ENCODE measurements at places on chromosomes 2 and 18.

DNA sequence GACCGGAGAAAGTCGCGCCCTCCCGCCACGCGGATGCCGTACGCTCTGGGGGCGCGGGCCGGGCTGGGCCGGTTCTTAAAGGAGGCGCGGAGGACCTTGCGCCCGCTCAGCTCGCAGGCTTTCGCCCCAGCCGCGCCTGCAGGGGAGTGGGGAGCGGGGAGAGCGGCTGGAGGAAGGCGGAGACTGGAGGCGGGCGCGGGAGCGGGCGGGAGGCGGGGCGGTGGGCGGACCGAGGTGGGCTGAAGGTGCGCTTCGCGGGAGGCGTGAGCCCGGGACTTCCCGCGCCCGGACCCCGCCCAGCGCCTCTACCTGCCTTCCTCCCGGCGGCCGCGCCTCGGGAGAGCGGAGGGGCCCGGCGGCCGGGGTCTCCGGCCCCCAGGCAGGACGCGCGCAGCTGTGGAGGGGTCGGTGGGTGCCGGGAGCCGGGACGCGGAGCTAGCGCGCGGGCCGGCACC lies at the start of gene ADRA2B:
Gene ADRA2B (minus strand): TSS at position 148 of the 455 bp plus-strand sequence. CDS start 422 bp downstream, outside the sequence.
- peak; percentile 14 for DNase-seq

- DNase-seq: no peak
Measured at GRCh38 chr2:196598412-196598811, 41.1 kb upstream of the CCDC150 start.

DNA sequence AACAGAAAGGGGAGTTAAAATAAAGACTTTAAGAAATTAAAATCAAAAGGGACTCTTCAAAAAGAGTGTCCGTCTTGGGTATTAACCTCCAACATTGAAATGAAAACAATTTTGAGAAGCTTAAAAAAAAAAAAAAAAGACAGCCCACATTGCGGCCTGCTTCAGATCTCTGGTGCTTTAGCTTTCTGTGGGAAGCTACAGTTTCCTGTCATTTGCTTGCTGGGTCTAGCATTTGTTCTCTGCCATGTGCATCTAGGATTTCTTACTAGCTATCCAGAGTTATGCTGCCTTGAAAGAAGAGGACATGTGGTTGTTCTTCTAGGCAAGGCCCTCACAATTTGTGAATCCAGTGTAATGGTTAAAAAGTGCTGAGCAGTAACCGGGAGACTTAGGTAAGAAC lies 375.3 kb downstream of the SLC4A3 start:
- no peak for DNase-seq

DNA sequence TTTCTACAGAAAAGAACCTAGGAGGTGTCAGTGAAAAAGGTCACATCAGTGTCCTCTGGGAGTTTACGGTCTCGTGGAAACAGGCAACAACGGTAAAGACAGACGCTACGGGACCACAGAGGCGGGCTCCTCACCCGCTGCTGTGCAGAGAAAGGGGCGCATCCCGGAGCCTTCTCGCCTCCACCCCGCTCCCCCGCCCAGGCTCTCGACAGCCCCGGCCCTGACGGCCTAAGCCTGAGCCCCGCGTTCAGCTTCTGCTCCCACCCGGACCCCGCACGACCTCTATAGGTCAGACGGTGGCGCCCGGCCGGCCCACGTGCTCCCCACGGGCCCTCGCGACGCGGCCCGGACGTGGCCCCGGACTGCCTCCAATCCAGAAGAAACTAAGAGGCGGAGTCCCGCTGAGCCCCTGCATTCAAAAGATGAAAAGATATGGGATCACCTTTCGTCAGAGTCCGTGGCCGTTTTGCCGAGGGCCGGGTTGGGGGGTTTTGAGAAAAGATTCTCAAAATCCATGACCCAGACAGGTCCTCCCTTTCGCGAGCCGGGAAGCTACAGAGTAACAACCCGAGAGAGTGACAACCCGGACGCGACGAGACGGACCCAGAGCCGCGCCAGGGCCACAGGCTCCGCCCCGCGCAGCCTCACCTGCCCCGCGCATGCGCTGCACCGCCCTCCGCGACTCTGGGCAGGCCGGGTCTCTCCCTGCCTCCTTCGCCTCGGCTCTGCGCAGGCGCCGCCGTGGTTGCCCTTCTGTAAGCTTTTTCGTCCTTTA lies at the start of gene ZC3H8:
Gene ZC3H8 (minus strand): TSS at position 577 of the 775 bp plus-strand sequence. CDS start 61 bp downstream, at position 516.
- DNase-seq: peak; percentile 96

GRCh38 chr18:58247363-58247834 lies 203.4 kb downstream of the NEDD4L start:
- no peak for DNase-seq

DNA sequence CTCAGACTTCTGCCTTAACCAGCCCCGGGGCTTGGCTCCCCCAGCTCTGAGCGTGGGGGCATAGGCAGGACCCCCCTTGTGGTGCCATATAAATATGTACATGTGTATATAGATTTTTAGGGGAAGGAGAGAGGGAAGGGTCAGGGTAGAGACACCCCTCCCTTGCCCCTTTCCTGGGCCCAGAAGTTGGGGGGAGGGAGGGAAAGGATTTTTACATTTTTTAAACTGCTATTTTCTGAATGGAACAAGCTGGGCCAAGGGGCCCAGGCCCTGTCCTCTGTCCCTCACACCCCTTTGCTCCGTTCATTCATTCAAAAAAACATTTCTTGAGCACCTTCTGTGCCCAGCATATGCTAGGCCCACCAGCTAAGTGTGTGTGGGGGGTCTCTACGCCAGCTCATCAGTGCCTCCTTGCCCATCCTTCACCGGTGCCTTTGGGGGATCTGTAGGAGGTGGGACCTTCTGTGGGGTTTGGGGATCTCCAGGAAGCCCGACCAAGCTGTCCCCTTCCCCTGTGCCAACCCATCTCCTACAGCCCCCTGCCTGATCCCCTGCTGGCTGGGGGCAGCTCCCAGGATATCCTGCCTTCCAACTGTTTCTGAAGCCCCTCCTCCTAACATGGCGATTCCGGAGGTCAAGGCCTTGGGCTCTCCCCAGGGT lies 5.5 kb downstream of the CTDSP1 start:
- DNase-seq: no peak

DNA sequence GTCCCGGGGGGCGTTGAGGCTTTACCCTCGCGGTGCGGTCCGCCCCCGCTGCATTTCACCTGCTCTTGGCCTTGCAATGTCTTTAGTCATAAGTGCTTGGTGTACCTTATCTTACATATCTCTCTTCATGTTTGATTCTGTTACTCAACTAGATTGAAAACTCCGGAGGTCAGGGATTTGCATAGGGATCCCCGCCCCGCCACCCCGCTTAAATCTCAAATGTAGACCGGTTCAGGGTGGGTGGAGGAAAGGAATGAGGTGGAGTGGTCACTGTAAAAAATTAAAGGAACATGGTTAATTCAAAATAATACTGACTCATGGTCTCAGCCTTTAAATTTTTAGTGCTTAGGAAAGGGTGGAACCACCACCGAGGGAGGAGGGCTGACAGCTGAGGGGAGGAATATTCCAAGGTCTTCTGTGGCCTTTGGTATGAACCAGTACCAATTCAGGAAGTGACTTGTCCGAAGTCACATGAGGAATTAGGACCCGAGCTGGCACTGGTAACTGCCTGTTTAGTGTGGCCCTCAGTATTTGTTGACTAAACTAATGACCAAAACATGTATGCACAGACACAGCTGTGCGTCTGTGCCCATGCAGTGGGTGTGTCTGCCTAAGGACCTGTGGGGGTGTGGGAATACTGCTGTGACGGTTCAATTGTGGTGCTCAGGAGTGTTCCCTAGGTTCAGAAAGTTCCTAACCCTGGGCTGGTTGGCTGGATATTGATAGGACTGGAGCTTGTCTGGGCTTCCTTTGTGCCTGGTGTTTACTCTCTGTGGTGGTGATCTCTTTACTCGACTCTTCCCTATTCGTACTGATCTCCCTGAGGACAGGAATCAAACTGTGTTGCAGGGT lies 1.0 kb downstream of the PLEKHB2 start:
- peak; percentile 64 for DNase-seq

- DNase-seq: no peak
Measured at GRCh38 chr18:78751664-78752063, 228.0 kb upstream of the SALL3 start.

DNA sequence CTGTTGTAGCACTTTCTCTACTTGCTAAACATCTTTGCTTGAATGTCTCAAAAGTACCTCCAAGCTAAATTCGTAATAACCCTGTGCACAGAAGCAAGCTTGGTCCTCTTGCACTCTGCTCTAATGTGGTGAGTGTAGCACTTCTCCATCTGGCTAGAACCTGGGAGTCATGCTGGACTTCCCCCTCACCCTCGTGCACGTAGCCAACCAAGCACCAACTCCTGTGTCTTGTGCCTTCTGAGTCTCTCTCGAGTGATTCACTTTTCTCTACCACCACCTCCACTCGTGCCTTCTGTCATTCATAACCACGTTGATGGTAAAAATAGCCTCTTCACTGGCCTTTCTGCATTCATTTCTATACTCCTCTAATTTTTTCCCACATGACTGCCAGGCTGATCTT lies 91.9 kb upstream of the KCNE4 start:
- DNase-seq: peak; percentile 30

- DNase-seq: no peak
Measured at GRCh38 chr2:96924775-96925747, 55.2 kb upstream of the SEMA4C start.

DNA sequence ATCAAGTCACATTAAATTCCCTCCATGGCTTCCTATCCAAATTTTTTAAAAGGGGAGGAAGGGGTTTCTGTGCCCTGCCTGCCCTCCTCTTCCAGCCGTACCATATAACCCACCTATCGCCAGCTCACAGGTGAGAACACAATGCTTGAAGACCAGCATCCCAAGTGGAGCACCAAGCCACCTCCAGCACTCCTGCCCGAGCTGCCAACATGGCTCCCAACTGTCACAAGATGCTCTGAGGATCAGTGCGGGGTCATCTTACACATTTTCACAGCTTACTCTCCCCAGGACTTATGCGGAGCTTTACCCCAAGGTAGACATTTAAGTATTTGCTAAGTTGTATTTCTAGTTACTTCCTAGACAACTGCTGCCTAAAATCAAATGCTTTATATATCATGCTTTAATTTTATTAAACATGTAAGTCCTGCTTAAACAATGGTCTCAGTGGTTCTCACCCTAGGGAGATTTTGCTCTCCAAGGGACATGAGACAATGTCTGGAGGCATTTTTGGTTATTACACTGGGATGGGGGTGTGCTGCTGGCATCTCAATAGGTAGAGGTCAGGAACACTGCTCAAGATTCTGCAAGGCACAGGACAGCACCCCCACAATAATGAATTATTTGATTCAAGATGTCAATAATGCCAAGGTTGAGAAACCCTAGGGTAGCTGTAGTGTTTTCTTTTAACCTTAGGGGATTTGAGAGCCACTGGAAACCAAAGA lies 45.8 kb downstream of the SF3B1 start:
- DNase-seq: no peak

DNA sequence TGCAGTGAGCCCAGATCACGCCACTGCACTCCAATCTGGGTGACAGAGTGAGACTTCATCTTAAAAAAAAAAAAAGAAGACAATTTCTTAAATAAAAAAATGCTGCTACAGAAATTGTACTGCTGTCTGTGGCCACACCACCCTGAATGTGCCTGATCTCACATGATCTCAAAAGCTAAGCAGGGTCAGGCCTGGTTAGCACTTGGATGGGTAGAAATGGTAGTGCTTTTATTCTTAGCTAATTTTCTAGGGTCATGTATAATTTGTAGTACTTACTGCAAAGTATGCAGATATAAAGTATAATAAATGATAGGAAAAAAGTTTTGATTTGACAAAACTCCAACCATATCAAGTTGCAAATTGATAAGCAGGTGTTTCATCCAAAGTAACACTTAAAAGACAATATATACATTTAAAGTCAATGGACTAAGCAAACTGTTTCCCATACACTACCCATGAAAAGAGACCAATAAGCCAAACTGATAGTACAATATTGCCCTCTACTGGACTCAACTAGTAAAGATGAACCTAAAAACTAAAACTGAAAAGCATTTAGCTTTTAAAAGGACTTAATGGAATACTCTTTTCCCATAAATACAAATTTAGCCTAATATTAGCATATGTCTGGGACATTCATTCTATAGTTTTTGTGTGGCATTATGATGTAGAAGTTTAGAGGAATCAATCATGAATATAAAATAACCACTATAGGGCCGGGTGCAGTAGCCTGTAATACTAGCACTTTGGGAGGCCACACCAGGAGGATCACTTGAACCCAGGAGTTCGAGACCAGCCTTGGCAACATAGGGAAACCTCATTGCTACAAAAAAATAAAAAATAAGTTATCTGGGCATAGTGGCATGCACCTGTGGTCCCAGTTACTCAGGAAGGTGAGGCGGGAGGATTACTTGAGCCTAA lies 18.6 kb upstream of the PEX13 start:
- DNase-seq: peak; percentile 27

GRCh38 chr2:25174192-25174861 lies 5.9 kb upstream of the POMC start:
- DNase-seq: no peak

DNA sequence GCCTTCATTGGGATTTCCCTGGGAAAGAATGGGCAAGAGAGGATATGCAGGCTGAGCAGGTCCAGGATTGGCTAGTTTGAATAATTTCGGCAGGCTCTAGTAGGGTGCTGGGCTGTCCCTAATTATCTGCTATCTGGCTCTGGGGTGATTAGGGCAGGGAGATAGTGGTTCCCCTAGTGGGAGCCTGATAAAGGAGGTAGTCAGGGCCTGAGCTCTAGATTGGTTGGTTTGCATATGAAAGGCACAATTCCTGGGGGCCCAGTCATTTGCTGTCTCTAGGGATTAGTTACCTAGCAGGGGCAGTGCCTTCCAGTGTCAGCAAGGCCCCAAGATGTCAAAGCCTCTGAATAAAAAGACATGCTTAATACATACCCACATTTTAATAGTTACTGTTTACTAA lies 690.1 kb upstream of the KLHL29 start:
- DNase-seq: no peak

DNA sequence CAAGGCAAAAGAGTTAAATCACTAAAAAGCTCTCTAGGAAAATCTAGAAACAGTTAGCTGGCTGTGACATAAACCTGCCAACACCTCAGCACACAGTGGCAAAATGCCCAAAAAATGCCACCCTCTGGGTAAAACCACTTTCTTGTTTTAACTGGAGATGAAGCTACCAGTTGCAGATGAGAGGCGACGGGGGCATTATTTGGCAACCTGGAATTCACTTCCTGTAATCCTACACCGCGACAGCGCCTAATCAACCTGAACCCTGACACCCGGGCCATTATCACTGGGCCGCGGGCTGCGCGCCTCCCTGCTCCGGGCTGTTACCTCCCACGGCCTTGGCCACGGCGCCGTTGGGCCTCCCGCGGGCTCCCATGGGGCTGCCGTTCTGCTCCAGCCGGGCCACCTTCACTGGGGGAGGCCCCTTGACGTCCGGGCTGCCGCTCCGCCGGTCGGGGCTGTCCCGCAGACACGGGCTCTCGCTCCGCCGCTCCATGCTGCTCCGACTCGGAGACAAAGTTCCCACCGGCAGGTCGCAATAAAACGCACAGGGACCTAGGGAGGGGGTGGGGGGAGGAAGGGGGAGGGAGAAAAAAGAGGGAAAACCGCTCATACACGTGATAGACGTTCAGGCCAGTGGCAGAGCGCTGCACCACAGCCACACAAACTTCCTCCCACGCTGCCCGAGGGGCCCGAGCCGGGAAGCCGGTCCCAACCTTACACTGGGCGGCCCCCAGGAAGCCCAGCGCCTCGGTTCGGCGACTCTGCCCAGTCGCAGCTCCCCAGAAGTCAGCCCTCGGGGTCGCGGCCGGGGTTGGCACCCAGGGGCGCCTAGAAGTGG lies 2.0 kb downstream of the SATB2 start:
- no peak for DNase-seq

Measured in foreskin fibroblast (primary cell).